ENCODE measurements at places on chromosomes 7 and 10.

GRCh38 chr10:50578949-50579348, 44.8 kb downstream of the SGMS1 start:
- no peak for DNase-seq

GRCh38 chr7:49432254-49432653, 341.2 kb upstream of the VWC2 start:
- DNase-seq: no peak

DNA sequence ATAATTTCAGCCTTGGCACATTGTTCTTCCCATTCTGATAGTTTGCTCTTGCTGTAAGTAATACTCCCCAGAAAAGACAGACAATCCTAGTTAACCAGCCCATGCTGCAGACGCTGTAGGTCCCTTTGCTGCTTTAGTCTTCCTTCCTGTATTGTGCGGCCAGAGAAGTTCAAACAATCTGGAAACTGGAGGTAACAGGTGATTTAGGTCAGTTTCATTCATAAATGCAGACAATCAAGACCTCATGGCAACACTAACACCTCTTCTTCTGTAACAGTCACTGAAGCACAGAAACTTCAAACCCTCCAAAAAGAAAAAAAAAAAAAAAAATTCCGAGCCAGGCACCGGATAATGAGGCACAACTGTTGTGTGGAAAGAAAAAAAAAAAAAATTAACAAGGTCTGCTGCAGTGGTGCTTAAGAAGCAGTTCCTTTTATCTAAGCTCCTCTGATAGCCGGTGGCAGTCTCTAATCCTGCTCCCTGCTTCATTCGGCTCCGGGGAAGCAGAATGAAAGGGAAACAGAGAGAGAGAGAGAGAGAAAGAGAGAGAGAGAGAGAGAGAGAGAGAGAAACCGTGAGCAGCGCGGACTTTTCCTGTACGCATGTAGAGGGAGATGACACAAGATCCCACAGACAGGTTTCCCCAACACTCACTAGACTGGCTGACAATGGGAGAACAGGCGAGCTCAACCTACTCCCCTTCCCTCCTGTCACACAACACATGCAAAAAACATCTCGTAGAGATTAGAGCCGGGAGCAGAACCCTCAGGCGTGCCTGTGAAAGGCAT, at the start of gene SEMA3A:
SEMA3A (minus strand) TSS at position 306 of the 788 bp plus-strand sequence; CDS start at position 103, 203 bp downstream.
- DNase-seq: no peak

- no peak for DNase-seq
Observed at GRCh38 chr10:1212571-1213141, 156.5 kb downstream of the WDR37 start.

DNA sequence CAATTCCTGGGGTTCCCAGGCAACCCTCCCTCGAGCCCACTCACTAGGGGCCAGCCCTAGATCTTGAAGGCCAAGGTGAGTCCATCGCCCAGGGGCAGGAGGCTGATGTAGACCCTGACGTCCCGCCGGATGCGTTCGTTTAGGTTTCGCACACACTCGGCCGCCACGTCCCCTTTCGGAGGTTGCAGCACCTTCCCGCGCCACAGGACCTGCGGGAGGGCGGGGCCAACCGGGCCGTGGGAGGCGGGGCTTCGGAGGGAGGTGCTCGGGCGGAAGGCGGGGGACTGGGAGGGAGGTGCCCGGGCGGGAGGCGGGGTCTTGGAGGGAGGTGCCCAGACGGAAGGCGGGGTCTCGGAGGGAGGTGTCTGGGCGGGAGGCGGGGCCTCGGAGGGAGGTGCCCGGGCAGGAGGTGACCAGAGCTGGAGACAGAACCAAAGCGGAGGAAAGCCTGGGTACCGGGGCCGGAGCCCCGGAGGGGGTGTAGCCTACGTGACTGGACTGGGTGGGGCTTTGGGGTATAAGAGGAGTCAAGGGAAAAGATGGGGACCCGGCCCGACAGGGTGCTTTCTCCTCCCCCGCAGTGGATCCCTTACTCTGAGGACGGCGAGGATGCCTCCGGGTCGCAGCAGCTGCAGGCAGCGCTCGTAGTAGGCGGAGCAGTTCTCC, 1.6 kb downstream of the COMTD1 start:
- peak; percentile 49 for DNase-seq

GRCh38 chr7:69782917-69783684, 184.8 kb downstream of the AUTS2 start:
- no peak for DNase-seq

DNA sequence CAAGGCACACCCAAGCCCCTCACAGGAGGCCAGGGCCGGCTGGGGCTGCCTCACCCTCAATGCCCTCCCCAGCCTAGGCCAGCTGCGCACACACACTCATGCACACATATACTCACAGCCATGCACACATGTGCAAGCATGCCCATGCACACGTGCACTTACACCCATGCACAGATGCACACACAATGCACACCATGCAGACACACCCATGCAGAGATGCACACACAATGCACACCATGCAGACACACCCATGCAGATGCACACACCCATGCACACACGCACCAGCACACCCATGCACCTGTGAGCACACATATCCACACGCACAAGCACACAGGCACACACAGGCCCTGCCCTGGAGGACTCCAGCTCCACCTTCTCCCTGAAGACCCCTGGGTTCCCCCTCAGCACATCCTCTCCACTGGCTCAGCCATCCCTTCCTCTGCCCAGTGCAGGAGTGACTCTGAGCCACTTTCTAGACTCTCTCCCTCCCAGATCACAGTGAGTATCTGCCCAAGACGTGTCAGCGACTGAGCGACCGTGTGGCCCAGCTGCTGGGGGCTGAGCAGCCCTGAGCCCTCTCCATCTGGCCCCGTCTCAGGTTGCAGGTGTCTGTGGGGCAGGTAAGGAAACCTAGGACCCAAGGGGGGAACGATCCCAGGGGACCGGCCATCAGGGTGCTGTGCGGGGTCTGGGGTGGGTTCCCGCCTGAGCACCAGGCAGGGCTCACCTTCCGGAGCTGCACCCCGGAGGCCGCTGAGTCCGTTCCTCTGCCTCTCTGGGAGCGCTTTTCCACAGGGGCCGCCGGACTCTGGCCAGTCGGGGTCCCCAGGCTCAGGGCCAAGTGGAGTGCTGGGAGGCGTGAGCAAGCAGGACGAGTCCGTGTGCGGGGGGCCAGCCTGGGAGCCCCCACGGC, 25.8 kb downstream of the AP5Z1 start:
- no peak for DNase-seq

DNA sequence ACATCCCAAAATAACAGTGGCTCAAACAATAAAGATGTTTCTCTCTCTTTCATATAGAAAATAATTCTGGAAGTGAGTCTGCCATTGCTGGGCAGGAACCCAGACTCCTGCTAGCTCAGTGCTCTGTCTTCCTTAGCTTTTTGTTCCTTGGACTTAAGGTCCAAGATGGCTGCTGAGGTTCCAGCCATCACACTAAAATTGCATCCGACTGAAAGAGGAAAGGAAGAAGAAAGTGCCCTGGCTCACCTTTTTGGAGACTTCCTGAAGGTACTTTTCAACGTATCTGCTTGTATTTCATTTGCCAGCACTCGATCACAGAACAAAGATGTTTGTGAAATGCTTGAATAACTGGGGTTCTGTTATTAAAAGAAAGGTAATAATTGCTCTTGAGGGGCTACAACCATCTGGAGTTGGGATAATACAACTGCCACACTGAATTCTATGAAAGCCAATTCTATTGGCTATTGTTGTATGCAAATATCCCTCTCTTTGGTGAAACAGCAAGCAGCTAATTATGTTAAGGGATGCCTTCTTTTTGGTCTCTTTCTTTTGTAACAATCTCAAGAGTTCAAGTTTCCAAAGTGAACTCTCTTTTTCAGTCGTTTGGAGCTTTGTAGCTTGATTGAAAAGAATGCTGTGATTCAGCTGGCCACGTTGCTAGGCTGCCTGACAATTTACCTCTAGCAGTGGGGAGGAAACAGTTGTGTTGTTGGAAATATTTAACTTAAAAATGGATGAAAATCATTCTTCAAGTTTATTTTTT, 83.9 kb downstream of the BAMBI start:
- no peak for DNase-seq

GRCh38 chr7:134289423-134289822, 27.3 kb downstream of the SLC35B4 start:
- no peak for DNase-seq

- no peak for DNase-seq
Observed at GRCh38 chr7:24952464-24952863, 27.5 kb downstream of the OSBPL3 start.

- no peak for DNase-seq
Observed at GRCh38 chr7:157022681-157023588, 12.5 kb upstream of the MNX1 start.

GRCh38 chr10:118980135-118980865, 49.2 kb upstream of the NANOS1 start:
- no peak for DNase-seq

GRCh38 chr10:132444877-132445351, 47.9 kb downstream of the PWWP2B start:
- no peak for DNase-seq

DNA sequence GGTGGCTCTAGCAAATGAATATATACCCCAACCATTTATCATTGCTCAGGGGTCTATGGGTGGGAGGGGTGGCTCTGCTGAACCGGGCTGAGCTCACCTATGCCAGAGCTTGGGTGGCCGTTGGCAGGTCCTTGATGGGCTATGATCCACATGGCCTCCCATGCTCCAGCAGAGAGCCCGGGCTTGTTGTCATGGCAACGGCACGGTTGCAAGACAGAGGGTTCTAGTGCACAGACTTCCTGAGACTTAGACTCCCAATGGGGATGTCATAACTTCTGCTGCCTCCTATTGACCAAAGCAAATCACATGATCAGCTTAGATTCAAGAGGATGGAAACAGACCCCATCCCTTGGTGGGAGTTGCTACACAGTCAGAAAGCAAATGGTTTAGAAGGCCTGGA, 36.4 kb upstream of the CARD11 start:
- no peak for DNase-seq

GRCh38 chr10:74008212-74008731, 10.4 kb downstream of the VCL start:
- no peak for DNase-seq

- no peak for DNase-seq
Observed at GRCh38 chr7:152956006-152956405, 196.5 kb downstream of the ACTR3B start.

DNA sequence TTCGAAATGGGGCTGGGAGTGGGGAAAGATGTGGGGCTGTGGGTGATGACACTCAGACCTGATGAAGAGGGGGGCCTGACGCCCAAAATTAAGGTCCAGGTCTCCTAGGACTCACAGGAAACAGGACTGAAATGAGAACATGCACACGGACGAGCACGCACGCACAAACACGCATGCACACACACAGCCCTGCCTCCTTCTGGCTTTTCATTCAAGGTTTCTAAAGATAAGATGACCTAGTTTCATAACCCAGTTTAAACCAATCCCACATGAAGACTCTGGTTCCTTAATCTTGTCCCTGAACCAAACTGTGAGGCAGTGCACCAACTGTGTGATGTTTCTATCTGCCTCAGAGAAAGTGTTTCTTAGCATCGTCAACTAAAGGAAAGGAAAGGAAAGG, 162.0 kb downstream of the DGKI start:
- no peak for DNase-seq

DNA sequence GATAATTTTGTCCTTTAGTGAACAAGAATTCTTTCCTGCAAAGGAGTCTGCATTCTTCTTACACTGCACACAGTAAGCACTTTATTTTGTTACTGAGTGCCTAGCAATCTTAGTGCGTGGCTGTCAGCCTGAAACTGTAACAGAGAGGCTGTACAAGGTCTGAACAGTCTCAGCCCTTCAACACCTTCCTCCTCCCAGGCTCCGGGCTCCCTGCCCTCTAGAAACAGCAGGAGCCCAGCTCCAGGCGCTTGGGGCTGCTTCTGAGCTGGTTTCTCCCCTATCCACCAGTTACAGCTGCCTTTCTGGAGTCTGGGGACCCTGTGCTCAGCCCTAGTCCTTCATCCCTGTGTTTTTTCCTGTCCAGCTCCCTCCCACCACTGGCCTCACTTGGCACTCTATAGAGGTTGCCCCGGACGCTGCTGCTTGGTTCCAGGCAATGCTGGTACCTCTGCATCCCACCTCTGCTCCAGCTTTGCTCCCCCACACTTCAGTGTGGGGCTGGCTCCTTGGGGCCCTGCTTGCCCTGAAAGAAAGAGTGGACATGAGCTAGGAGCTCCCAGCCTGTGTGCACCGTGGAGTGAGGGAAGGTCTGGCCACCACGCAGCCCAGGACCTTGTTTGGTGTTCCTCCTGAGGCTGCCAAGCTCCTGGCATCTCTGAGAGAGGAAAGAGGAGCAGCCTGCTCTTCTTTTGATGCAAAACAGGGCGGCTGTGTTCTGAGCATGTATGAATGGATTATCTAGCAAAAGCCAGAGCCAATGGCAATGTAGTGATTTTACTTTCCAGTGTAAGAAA, 251.2 kb upstream of the GRB10 start:
- DNase-seq: no peak

DNA sequence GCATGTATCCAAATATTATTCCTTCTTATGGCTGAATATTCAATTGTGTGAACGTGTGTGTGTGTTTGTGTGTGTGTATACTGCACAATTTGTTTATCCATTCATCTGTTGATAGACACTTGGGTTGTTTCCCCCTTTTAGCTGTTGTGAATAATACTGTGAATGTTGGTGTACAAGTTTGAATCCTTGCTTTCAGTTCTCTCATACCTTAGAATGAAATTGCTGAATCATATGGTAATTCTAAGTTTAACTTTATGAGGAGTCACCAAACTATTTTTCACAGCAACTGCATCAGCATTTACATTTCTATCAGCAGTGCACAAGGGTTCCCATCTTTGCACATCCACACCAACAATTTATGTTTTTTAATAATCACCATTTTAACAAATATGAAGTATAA, 86.9 kb upstream of the GATAD1 start:
- no peak for DNase-seq

- no peak for DNase-seq
Observed at GRCh38 chr10:48383393-48383792, 76.9 kb downstream of the MAPK8 start.

DNA sequence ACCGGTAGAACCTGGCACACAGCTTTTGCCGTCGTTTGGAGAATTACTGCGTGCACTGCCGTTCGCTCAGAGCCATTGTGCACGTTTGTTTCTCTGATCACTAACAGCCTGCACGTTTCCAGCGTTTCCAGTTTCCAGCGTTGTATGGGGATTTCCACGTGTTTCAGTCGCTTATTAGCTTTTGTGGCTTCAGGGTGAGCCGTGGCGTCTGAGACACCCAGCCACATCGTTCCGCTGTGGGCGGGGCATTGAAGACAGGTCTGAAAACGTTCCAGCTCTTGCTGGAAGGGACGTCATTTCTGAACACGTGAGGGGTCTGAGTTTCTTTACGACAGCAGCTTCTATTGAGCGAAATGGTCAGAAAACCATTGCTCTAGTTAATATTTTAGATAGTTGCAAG, 164.8 kb downstream of the DNAJB6 start:
- no peak for DNase-seq

All from CMK (cell line).